ENCODE measurements at places on chromosomes 2 and 18. TPM values are rescaled to one million over a fixed set of nuclear protein-coding genes. Genes with fewer than 3 reads are reported as not detected.

DNA sequence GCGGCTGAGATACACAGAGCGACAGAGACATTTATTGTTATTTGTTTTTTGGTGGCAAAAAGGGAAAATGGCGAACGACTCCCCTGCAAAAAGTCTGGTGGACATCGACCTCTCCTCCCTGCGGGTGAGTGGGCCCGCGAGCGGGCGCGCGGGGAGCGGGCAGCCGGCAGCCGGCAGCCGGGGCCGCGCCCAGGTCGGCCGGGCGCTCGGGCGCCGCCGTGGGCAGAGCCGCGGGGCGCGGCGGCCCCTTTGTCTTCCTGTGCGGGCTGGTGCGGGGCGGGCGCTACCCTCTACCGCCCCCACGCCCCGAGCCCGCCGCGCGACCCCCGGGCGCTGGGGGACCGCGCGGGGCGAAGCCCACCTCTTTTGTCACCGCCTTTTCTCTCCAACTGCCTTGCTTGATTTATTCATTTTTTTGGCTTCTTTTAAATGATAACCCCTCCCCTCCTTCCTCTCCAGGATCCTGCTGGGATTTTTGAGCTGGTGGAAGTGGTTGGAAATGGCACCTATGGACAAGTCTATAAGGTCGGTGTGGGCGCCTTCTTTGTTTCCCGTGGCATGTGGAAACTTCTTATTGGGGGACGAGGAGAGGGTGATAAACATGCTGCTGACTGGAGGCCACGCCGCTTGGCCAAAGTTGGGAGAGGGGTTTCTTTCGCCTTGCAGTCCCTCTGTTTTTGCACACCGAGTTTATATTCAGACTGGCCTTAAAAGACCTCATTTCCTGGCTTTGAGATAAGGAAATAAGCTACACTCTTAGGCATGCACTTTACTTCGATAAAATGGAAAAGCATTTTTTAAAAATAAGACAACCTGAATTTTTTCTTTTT lies 722 bp downstream of the MAP4K4 start:
- peak; percentile 21 for DNase-seq

DNA sequence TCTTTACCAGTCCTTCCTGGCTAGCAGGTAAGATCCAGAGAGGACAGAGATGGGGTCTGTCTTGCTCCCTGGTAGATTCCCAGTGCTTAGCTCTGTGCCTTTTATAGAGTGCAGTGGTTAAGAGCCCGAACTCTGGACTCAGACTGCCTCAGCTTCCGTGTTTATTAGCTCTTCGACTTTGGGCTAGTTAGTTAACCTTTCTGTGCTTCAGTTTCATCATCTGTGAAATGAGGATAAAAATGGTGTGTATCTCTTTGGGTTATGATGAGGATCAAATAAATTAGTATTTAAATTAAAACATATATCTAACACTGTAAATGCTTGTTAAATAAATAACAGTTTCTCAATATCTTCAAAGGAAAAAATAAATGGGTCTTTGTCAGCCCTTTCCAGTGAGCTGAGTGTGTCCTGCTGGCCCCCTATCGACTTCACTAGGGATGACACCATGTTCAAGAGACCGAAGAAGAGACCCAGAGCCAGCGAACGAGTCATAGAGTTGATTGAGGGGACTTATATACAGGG lies 38.2 kb downstream of the CERS6 start:
- peak; percentile 35 for DNase-seq

DNA sequence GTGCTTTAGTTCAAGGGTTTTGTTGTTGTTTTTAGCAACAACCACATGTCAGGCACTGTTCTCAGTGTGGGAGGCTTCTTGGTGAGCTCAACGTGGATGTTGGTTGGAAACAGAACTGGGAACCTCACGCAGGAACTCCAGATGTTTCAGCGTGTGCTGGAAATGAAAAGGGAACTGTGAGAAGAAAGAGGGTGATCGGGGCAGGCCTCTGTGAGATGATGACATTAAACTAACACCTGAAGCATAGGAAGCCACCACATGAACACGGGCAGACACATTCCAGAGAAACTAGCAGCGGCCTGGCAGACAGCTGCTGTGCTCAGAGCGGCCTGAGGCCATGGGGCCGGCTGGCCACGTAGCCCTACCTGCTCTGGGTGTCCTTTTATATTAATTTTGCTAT lies 66.4 kb downstream of the COA5 start:
- DNase-seq, result no peak

- DNase-seq, result no peak
These were observed 353.8 kb upstream of the SALL3 start for GRCh38 chr18:78625847-78626246.

- DNase-seq, result no peak
These were observed 34.1 kb downstream of the RAPH1 start for GRCh38 chr2:203500951-203501350.

GRCh38 chr2:128520340-128520739 lies 201.7 kb upstream of the HS6ST1 start:
- DNase-seq, result no peak

GRCh38 chr2:151786483-151786882 lies 41.7 kb downstream of the ARL5A start:
- DNase-seq, result no peak

DNA sequence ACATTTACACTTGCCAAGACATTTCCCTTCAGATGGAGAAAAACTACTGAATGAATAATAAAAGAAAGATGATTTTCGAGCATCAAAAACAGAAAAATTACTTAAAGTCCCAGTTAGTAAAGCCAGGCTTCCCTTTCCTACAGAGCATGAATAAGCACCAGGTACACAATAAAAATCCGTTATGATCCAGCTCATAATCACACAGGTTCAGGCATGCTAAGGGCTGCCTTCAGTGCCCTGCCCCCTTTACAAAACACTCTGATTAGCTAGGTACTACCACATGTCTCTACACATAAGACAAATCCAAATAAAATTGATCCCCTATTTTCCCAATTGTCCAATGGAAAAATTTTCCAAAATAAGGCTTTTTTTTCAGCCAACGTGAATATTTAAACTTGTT lies 413.2 kb upstream of the LRATD1 start:
- DNase-seq, result no peak

DNA sequence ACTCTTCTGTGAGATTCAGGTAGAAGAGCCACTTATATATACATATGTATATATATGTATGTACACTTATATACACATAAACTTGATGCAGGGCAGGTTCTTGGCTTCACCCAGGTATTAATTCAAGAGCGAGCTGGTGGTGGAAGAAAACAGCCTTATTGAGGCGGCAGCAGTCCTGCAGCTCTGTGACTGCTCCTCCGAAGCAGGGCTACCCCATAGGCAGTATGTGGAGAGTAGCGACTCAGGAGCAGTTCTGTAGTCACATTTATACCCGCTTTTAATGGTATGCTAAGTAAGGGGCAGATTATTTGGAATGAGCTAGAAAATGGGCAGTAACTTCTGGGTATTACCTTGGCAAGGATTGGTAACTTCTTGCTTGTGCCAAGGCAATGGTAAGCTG lies 280.6 kb upstream of the TFPI start:
- DNase-seq, result no peak

- DNase-seq, result no peak
These were observed 41.0 kb downstream of the SH3BP4 start for GRCh38 chr2:234992624-234993349.

DNA sequence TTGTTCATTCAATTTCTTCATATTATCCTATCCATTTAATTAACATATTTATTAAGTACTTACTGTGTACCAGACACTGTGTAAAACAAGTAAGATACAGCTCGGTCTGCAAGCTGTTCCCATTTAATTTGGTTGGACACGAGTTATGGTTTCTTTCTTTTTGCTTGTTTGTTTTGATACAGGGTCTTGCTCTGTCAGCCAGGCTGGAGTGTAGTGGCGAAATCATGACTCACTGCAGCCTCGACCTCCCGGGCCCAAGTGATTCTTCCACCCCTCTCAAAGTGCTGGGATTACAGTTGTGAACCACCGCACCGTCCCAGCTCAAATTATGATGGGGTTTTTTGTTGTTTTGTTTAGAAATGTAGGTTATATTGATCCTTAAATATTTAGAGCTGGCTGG lies 9.0 kb downstream of the CYBRD1 start:
- no peak for DNase-seq

DNA sequence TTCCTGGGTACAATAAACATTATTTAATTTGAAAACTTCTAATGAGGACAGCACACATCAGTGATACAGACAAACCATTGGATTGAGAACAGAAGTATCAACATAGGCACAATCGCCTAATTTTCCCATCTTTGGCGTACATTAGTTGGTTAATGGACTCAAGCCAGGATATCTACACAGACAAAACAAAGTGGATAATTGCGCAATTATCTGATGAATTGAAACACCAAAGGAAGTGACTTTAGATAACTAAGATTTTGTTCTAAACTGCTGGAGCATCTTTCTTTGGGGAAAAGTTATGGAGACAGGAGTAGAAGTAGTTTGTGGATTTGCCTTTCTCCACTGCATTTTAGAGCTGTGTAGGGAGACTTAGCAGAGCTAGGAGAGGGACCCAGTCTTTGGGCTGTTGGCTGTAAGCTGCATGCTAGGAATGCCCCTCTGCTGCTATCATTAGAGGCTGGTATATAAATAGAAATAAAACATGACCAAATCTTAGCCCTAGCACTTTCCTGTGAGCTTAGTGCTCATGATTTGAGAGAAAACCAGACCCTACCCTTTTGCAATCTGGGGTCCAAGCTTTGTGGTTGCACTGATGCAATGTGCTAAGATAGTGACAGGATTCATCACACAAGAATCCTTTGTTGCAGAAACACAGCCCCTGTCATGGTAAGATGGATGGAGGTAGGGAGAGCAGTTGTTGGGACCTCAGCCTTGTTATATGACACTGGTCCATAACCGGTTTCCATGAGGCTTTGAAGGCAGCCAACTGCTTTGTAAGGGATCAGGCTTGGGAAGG lies 264.5 kb upstream of the PIK3C3 start:
- no peak for DNase-seq

DNA sequence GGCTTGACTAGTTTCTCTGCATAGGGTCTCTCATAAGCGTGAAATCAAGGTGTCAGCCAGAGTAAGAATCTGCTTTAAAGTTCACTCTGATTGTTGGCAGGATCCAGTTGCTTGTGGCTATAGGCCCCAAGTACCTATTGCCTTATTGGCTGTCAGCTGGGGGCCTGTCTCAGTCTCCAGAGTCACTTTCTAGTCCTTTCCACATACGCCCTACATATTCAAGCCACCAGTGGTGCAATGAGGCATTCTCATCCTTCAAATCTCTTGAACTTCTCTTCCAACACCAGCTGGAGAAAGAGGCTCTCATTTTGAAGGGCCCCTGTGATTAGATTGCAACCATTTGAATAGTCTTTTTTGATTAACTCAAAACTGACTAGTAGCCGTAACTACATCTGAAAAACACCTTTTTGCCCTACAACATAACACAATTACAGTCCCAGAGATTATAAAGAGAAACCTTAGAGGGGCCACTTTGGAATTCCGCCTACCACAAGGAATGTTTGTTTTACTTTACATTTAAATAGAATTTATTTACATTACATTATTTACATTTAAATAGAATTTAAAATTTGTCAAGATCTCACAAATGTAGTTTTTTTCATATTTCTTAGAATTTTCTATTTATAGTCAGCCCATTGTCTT lies 520.1 kb downstream of the DSC3 start:
- no peak for DNase-seq

DNA sequence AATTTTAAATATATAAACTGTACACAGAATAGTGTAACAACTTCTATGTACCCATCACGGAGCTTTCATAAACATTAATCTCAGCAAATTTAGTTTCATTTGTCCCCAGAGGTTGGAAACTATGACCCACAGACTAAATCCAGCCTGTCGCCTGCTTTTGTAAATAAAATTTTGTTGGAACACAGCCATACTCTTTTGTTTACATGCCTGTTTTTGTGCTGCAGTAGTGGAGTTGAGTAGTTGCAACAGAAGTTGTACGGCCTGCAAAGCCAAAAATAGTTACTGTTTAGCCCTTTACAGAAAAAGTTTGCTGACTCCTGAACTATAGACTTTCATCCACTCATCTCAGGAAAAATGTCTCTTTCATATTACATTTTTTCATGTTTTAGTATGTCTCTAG lies 39.8 kb downstream of the RBM45 start:
- no peak for DNase-seq

DNA sequence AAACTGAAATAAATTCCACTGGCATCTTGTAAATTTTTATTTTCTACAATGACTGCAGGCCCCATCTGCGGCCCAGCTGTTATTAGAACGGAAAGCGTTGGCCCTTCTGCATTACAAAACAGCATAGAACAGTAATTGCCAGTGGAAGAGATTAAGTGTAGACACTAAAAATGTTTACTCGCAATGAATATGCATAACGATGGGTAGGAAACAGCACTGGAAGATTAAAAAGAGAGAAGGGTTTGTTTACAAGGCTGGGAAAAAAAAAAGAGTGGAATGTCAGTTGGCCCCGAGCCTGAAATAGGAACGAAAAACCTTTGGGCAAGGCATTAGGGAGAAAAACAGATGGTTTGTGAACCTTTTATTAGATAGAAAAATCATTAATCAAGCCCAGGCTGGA lies 275.9 kb upstream of the TCF4 start:
- no peak for DNase-seq

- DNase-seq, result no peak
These were observed 147.9 kb downstream of the DOCK10 start for GRCh38 chr2:224894356-224894755.

GRCh38 chr2:217943446-217944321 lies 59.1 kb downstream of the TNS1 start:
- peak; percentile 75 for DNase-seq

DNA sequence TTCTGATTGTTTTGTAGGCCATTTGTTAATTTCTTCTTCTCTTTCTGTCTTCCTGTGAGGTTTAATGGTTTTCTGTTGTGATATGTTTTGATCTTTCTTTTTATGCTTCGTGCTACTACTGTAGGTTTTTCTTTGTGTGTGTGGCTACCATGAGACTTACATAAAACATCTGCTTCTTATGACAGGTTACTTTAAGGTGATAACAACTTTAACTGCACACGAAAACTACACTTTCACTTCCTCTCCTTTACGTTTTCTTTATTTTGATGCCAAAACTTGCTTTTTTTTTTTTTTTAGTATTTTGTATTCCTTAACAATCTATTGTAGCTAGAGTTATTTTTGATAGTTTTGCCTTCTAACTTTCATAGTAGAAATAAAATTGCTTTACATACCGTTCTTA lies 691.3 kb downstream of the TSN start:
- no peak for DNase-seq

Gene EIF2B4
- 36.7 TPM for total RNA-seq

Gene IL1B
- total RNA-seq, result 1.9 TPM

Gene C2orf72
- total RNA-seq, result 52.7 TPM

Gene GKN2
- total RNA-seq, result not detected

Gene ANKRD30B
- not detected for total RNA-seq

Gene CRACDL
- total RNA-seq, result 15.8 TPM
